ENCODE measurements at places on chromosomes 16 and 17. TPM values are rescaled to one million over a fixed set of nuclear protein-coding genes. Genes with fewer than 3 reads are reported as not detected.

DNA sequence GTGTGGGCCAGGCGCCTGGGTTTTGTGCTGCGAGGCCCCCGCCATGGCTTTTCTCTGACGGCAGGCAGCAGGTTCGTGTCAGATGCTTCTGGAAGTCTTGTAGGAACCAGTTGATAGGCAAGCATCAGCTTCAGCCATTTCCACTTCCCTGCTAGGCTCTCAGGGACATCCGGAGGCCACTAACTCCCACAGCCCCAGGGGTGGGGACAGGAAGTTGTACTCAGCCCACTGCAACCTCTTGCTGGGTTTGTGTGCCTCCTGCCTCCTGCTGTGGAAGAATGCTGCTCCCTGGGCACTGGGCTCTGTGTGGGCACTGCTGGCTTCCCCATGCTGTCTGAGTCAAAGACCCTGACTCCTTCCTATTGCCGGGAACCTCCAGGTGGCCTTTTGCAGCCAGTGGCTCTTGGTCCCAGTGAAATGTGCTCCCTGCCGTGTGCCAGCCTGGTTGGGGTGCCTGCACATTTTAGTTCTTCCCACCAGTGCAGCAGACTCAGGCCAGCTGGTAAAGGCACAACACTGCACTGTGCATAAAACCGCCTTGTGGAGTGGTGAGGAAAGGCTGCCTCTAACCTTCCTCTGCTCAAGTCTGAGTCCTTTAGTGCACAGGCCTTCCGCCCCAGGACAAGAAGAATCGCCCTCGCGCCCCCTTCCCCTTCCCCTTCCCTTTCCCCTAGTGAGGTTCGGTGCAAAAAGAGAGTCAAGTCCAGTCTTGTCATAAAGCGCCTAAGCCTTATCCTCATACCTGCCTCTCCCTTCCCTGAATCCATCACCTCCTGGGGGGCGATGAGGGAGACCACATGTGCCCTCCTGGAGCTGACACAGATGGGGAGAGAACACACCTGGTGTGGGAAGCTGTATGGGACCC lies 16.6 kb downstream of the LDHD start:
- DNase-seq: no peak

- no peak for DNase-seq
These were observed 190.0 kb downstream of the IRX3 start for GRCh38 chr16:54096607-54097006.

- DNase-seq: no peak
These were observed 3.5 kb downstream of the SPDYE4 start for GRCh38 chr17:8754890-8755289.

The HAP1 gene
- 1.0 TPM for total RNA-seq

DNA sequence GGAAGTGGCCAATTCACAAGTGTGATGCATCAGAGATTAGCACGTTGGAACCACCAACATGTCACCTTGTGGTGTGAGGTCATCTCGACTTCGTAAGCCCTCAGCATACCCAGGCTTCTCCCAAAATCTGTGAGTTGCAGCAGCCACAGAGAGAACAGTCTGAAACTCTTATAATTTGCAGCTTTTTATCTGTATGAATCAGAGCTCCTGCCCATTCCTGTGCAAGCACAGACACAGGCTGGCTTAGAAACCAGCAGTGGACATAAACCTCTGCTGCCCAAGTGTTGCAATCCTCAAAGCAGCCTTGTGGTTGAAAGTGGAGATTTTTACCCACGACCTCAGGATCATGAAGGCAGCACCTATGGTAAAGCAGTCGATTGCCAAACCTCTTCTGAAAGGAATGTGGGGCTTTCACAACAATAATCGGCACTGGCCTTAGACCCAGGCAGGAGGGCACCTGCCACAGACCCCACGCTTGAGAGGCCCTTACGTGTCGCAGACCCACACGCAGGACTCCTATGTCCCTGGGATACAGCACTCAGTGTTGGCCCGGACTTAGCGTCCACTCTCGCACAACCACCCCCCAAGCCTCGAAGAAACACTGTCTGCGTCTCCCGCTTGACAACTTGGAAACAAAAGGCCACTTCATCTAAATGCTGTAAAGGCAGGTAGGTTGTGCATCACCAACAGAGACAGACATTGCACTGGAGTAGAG lies 24.5 kb upstream of the OSGIN1 start:
- DNase-seq: no peak

The ZBTB4 gene
- 51.8 TPM for total RNA-seq

The TBX2 gene
- 3.1 TPM for total RNA-seq

GRCh38 chr16:424033-424622 lies 1.3 kb upstream of the RAB11FIP3 start:
- no peak for DNase-seq

DNA sequence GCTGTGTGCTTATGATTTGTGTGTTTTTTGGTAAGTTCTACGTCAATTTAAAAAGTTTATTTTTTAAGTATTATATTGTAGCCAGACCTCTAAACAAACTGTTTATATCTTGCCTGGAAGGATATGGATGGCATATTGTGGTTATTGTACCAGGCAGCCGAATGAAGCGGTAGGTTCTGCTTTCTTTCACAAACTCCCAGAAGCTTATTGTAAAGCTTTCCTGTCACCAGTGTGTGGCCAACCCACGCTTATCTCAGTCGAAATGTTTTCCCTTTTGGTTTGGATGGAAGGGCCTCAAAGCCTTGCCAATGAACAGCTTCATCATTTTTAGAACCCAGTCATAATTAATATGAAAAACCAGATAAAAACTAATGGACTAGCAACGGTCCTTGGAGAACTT lies 53.1 kb downstream of the CYB5B start:
- no peak for DNase-seq

DNA sequence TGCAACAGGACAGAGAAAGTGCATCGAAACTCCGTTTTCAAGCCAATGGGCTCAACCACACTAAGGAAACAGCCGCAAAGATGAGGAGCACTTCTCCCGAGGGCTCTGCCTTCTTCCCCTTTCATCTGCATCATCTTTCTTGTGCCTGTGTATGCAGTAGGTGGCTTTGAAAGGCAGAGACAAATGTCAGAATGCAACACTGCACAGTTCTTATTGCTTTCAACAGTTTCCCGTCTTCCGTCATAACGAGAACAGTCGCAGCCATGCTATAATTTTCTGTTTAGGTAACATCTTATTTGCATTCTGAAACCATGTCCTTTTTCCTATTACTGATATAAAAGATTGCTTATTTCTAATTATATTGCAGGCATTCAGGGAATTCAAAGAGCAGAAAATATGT lies 205.2 kb downstream of the SLC39A11 start:
- DNase-seq: no peak
